ENCODE measurements at places on chromosomes 6 and 20. TPM values are rescaled to one million over a fixed set of nuclear protein-coding genes. Genes with fewer than 3 reads are reported as not detected.

DNA sequence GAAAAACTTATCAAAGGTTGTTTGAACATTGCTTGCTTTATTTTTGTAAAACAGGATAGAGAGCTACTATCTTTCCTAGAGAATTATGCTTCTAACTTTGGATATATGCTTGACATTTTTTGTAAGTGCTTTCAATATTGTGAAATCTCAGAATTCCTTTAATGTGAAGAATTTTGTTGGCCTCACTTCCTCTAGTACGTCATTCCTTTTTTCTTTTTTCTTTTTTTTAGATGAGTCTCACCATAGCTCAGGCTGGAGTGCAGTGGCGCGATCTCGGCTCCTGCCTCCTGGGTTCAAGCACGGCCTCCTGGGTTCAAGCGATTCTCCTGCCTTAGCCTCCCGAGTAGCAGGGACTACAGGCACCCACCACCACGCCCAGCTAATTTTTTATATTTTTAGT is 668.1 kb downstream of the RFPL4B start:
- no peak for DNase-seq

DNA sequence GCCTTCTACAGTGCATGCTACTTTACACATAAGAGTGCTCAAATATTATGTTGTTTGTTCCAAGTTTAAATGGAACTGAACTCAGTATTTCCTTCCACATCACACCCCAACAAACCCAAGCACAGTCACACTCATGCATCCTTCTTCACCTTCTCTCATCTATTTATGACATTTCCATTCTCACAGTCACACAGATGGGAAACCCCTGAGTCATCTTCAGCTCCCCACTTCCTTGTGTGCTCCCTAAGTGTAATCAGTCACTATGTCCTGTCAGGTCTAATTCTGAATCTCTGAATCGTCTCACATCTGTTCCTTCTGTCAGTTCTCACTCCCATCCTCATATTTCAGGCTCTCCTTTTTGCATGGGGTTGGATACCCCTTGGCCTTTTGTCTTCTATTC is 96.0 kb downstream of the RIMS1 start:
- no peak for DNase-seq

- DNase-seq: no peak
Measured at GRCh38 chr6:147508042-147508865, at the start of gene SAMD5. Gene SAMD5 (plus strand): TSS chr6:147508690. CDS start chr6:147508929, 239 bp downstream.

- no peak for DNase-seq
Measured at GRCh38 chr20:39874049-39874893, 814.8 kb downstream of the MAFB start.

- no peak for DNase-seq
Measured at GRCh38 chr20:23332467-23332866, 18.1 kb upstream of the NXT1 start.

- DNase-seq: no peak
Measured at GRCh38 chr20:59596690-59597089, 7.7 kb upstream of the PHACTR3 start.

The CSTF1 gene
- 27.5 TPM for total RNA-seq

The CD83 gene
- 19.7 TPM for total RNA-seq

The RAB44 gene
- total RNA-seq: not detected

The MACROD2 gene
- total RNA-seq: 58.1 TPM

The SSTR4 gene
- 0.54 TPM for total RNA-seq

Measured in cerebellum (tissue), 4 donors.